ENCODE measurements at places on chromosomes 16 and 17.

DNA sequence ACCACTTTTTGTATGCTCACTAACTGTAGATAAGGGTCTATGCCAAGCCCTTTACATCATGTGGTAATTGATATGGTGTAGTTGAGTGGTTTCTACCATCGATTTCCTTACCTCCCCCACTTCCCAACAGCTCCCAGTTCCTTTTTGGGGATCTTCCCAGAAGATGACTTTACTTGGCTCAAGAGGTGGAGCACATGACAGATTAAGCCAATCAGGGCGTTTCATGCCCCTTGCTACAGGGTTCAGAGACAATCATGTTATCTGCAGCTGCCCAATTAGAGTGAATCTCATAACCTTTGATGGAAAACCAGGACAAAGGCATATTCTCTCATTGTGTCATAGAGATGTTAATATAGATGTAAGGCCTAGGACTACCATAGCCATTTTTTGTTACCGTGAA lies 16.2 kb upstream of the BMERB1 start:
- no peak for DNase-seq

DNA sequence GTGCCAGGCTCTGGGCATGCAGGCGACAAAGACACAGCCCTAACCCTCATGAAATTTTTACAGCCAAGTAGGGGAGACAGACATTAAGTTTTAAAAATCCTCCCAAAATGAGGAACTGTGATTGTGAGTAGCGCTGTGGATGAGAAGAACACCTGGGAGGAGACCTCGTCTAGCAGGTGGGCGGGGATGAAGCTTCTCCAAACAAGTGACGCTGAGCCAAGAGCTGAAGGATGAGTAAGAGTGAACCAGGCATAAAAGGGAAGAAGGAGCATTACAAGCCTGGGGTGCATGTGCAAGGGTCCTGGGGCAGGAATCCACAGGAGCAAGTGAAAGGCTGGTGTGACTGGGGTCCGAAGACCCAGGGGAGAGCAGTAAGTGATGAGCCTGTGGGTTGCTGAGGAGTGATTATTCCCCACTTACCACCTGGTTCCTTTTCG lies 149.4 kb upstream of the HS3ST2 start:
- DNase-seq, result no peak

DNA sequence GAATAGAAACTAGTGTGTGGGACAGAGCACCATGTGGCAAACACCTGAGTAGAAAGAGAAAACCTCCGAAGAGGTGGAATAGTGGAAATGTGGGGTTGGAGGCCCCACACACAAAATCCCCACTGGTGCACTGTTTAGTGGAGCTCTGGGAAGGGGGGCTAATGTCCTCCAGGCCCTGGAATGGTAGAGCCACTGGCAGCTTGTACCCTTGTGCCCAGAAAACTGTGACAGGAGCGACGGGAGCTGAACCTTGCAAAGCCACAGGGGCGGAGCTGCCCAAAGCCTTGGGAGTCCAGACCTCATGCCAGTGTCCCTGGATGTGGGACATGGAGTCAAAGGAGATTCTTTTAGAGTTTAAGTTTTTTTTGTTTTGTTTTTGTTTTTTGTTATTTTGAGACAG lies 50.6 kb downstream of the RNF112 start:
- DNase-seq, result no peak

GRCh38 chr17:58089111-58089510 lies 5.9 kb downstream of the DYNLL2 start:
- DNase-seq, result no peak

DNA sequence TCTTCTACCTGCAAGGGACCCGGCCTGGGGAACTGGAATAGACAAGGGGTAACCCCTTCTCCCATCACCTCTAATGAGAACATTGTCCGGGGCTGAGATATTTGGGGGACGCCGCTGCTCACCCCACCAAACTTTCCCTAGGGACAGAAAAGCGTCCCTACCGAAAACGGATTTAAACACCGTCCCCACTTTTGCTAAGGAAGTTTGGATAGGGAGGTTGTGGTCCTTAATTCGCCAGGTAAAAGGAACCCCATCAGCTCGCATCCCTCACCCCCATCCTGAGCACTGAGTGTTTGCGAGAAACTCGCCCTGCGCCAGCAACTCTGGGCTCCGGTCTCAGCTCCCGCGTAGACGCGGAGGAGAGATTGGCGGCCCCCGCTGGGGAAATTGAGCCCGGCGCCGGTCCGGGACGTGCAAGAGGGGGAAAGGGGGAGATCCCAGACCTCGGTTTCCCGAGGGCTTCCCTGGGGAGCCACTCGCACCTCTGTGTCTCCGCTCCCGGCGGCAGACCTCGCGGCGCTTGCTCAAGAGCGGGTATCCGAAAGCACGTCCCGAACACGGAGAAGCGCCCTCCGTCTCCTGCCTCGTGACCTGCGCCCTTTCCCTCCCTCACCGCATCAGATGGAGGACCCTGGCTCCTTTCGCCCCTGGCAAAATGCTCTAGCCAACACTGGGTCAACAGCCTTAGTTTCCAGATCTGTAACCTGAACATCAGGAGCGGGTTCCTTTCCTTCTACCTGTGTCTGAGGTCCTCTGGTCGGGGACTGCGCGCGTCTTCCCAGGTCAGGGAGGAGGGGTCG lies 3.1 kb upstream of the SOX9 start:
- peak; percentile 45 for DNase-seq

DNA sequence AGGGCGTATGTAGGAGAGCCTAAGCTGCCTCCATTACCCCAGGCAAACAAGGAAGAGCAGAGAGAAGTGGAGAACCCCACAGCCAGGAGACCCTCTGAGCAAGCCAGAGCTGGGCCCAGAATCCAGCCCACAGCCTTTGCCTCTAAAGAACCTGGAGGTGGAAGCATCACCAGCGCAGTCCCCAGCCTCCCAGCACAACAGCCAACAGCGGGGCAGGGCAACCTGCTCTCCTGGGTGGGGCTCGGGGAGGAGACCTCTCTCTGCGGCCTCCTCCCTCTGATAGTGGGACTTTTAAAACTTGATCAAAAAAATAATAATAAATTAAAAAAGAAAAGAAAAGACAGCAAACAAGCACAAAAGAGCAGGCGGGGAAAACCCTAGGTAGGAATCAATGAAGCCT lies 45.9 kb downstream of the AXIN2 start:
- DNase-seq, result no peak

GRCh38 chr16:84449156-84450140 lies 55.0 kb downstream of the MEAK7 start:
- DNase-seq, result no peak

DNA sequence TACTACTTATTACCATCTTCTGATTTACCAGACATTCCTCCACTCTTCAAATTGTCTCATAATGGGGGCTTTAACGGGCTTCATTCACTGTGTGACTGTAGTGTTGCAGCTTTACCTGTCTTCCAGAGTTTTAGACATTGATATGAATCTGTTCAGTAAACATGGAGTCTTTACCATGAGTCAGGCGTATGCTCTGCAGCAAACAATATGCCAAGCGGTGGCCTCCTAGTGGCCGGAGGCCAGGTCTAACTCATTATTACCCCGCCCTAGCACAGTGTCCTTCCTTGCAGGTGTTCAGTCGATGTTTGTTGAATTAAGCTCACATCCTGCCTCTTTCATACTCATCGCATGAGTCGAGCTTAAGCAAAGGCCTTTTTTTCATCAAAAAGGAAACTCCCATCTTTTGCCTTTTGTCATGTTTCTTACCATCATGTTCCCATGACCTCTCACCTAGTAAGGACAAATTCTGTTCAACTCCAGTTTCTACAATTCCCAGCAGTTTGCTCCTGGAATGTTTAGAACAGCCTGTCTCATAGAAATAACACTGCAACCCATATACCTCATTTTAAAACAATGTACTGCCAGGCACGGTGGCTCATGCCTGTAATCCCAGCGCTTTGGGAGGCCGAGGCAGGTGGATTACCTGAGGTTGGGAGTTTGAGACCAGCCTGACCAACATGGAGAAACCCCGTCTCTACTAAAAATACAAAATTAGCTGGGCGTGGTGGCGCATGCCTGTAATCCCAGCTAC lies 39.4 kb downstream of the TUBD1 start:
- DNase-seq, result no peak

DNA sequence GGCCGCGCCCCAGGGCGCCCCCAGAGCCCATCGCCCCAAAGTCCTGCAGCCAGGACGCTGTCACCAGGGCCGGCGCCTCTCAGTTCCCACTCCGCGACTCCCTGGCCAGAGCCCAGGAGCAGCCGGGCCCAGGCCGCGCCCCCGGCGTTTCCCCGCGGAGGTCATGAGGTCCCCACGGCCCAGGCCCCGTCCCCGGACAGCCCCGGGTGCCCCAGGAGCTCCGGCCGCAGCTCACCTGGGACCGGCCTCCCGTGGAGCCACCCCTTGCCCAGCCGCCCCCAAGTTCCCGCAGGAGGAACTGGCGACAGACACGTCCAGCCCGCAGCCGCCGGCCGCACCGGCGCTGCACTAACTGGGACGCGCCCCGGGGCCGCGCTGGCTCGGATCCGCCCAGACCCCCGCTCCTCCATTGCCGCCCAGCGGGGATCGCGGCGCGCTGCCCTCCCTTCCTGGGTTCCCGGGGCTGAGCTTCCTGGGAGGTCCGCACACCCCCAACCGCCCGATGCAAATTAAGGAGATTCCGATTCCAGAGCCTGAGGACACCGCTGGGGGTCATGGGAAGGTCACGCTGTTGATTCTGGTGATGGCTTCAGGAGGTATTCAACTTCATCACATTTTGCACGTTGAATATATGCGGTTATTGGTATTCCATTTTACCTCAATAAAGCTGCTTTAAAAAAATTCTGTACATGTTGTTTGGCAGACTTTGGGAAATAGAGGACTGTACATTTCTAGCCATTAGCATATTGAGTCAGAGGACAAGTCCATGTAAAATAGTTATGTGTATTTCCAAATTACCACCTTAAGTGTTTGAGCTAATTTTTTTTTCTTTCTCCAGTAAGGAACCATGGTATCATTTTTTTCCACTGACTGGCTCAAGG lies 9.9 kb downstream of the AHSP start:
- DNase-seq, result no peak

GRCh38 chr17:977166-977565 lies 2.4 kb downstream of the NXN start:
- no peak for DNase-seq

Measured in GM03348 (cell line).